GOT3 (cell line): ENCODE measurements at places on chromosomes 4 and X.

DNA sequence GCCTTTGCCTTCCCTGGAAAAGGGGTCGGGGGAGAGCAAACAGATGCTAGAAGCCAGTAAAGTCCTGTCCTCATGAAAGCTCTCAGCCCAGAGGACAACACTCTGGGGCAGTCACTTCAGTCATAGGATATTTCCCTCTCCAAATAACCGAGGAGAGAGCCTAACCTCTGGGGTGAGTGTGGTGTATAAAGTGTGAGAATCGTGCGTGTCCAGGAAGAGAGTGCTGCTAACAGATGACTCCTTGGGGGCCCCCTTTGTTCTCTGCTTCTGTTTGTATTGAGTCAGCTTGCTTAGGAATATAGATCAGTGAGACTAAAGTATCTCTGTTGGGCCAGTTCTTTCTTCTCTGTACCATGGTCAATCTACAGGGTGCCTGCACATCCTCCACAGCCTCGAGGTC is 247.2 kb downstream of the PALLD start:
- DNase-seq, result no peak

DNA sequence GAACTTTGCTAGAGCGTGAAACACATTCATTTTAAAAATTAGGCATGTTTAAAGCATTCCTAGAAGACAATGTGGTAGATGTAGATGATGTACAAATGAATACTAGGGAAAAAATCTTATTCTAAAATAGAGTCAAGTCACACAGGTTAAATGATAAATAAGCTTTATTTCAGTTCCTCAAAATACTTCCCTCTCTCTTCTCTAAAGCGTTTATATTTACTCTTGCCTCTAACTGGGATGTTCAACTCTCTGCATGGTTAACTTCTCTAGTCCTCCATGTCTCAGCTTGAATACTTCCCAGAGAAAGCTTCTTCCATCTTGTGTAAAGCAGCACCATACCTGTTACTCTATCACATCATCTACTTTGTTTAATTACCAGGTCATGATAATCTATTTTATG is 30.9 kb upstream of the GLRA3 start:
- no peak for DNase-seq

GRCh38 chrX:1794586-1794985 is 179.7 kb downstream of the ASMT start:
- DNase-seq, result no peak

GRCh38 chrX:123339221-123339905 is 155.3 kb downstream of the GRIA3 start:
- DNase-seq, result no peak

DNA sequence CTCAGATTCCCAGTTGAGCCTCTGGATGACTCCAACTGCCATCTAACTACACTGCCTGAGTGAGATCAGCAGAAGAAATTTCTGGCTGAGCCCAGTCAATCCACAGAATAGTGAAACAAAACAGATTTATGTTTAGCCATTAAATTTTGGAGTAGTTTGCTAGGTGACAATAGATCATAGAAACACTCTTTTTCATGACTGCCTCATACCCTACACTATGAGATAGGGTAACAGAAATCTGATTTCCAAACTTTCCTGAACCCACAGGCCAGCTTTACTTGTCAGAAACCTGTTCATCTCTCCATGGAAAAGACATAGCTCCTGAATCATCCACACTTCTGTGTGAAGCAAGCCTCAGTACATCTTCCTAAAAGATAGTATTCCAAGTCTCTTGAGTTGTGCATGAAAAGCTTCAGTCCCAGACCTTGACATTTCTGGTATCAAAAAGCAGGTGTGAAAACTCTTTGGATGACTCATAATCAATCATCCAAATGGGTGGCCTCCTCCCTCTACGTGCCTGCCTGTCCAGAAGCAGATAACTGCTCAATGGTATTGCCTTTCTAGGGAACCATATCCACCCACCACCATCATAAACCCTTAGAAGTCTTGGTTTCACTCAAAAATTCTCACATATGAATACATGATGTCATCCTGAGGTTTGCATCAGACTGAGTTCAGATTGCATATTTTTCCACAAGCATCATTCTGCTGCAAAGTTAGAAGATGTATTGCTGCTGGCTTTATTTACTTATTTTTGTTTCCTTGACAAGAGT is 47.5 kb upstream of the RAP2C start:
- DNase-seq, result no peak

- no peak for DNase-seq
These were observed 179.4 kb upstream of the PACRGL start for GRCh38 chr4:20520901-20521300.

DNA sequence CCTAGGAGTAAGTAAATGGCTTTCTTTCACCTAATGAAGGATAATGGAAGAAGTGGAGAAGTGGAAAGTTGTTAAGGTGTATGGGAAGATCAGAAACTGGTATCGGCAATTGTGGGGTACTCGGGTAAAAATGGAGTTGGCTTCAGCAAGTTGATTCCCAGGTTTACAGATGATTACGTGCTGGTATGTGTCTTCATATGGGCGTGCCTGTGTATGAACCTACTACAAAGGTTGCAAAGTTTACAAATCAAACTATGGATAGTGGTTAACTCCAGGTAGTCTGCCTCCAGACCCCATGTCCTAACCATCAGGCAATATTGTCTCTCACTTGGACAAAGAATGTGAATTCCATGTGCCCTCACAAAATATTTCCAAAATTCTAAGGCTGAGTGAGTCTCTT is 773 bp downstream of the TLR3 start:
- no peak for DNase-seq

- no peak for DNase-seq
These were observed 83.1 kb upstream of the CLCN4 start for GRCh38 chrX:10073671-10074070.

DNA sequence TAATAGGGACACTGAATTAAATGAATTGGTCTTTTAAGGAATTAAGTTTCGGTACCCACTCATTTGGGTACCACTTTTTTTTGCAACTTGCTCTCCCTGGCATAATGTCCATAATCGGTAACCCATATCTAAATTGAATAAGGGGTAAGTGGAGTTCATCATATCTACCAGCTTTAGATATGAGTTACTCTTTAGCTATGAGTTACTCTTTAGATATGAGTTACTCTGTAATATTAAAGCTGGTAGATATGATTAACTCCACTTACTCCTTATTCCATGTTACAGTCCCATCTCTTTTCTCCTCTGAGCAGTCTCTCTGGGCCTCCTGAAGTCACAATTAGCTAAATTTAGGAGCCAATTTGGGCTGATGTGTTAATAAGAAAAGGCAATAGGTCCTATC is 85.7 kb downstream of the TEX13C start:
- no peak for DNase-seq

DNA sequence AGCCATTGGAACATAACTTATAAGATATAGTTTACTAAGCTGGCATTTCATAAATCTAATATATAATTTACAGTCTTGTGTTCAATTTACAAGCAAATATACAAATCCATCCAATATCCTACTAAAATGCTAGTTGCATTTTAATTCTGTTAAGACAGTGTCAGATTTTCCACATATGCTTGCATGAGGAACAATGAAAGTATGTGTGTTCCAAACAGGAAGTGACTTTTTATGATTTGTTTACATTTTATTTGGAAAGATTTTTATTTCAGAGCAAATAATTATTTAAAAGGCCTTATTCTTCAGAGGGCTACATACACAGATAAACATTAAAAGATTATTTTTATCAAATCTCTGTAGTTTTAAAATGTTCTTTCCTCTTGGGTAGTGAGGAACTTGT is 130.1 kb downstream of the KLHL34 start:
- no peak for DNase-seq

- no peak for DNase-seq
These were observed 378.6 kb upstream of the EPHA5 start for GRCh38 chr4:66048861-66049260.

DNA sequence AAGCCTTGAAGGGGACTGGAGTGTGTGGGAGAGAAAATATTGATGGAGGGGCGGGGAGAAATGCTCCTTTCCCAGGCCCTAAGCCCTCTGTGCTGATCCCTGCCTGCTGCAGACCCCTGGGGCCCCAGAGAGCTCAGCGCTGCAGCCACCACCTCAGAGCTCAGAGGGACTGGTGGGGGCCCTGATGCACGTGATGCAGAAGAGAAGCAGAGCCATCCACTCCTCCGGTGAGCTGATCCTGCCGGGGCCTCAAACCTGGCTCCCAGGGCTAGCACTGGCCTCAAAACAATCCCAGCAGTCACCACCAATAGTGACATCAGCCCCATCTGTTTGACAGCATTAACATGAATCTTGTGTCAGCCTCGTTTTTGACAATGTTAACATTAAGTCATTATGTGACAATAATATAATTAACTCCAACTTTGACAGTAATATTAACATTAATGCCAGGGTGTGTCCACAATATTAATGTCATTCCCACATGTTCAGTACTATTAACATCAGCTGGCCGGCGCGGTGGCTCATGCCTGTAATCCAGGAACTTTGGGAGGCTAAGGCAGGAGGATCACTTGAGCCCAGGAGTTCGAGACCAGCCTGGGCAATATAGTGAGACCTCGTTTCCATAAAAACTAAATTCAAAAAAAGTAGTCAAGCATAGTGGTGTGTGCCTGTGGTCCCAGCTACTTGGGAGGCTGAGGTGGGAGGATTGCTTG is 5.8 kb downstream of the WAS start:
- DNase-seq, result no peak

DNA sequence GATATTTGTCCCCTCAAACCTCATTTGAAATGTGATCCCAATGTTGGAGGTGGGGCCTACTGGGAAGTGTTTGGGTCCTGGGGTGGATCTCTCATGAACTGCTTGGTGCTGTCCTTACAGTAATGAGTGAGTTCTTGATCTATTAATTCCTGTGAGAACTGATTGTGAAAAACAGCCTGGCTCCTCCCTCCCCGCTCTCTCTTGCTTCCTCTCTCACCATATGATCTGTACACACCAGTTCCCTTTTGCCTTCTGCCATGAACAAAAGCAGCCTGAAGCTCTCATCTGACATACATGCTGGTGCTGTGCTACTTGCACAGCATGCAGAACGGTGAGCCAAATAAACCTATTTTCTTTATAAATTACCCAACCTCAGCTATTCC is 11.2 kb upstream of the YIPF7 start:
- no peak for DNase-seq

- DNase-seq, result no peak
These were observed 26.1 kb upstream of the IGFBP7 start for GRCh38 chr4:57136281-57136680.

- DNase-seq, result no peak
These were observed 942.9 kb upstream of the PABPC4L start for GRCh38 chr4:135144498-135144897.

DNA sequence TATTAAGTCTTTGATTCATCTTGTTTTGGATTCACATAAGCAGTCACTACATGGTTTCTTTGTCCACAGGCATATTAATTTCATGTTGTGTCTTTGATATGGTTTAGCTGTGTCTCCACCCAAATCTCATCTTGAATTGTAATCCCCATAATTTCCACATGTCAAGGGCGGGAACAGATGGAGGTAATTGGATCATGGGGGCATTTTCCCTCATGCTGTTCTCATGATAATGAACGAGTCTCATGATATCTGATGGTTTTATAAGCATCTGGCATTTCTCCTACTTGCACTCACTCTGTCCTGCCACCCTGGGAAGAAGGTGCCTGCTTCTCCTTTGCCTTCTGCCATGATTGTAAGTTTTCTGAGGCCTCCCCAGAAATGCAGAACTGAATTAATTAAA is 1811.2 kb upstream of the PCDH10 start:
- no peak for DNase-seq

DNA sequence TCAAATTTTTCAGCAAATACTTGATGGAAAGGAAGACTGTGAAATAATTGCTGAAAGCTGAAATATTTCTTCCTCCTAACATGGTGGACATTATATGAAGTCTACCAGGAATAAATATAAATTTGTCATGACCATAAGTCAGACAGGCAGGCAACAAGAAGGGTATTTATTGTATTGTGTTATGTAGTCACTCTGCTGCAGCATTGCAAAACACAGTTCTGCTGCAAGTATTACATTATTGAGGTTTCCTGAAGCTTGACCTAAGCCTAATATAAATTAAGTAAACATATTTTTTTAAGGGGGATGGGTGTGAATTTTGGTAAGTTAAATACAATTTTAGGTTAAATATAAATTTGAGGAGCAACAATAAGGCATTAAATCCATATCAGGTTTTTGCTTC is 60.2 kb upstream of the MAOA start:
- DNase-seq, result no peak

DNA sequence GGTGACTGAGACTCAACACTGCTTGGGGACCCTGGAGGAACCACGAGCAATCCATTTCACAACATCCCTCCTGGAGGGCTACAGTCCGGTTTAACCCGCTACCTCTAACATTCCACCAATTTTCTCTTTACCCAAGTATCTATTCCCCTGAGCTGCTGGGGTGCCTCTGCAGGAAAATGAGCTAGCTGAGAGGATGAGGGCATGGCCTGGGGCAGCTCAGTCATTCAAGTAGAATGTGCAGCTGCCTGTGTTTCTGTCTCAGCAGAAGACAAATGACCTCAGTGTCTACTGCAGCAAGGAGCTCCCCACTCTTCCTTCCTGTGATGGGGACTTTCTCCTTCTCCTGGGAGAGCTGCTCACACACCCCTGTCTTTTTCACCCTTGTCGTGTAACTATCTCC is 120.8 kb downstream of the ZNF518B start:
- DNase-seq, result no peak

GRCh38 chrX:15468036-15468435 is 25.1 kb downstream of the PIR start:
- no peak for DNase-seq

GRCh38 chr4:4971796-4972195 is 47.5 kb downstream of the CYTL1 start:
- DNase-seq, result no peak

- DNase-seq, result no peak
These were observed 320.3 kb upstream of the TECRL start for GRCh38 chr4:64729561-64729960.

DNA sequence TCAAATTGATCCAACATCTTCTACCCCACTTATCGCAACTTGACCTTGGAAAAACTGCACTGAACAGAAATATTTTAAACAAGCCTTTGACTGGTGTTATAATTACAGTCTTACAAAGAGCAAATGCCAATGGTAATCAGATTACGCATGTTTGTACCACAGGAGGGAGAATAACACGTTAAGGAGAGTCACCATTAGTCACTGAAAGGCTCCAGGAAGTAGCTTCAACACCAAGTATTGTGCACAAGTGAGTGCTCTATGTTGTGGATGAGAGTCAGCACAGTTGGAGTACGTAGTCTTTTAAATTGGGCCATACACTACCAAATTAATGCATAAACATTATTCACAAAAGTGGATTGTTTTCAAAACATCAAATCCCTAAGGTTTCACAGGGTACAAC is 1081.5 kb upstream of the TENM3 start:
- no peak for DNase-seq

GRCh38 chrX:70432936-70433847 is 10.1 kb downstream of the GDPD2 start:
- no peak for DNase-seq
